GM12865 (cell line): ENCODE measurements at places on chromosomes 5 and 9.

GRCh38 chr5:123717139-123717538, 205.2 kb downstream of the CSNK1G3 start:
- no peak for DNase-seq

GRCh38 chr5:159737263-159737662, 179.0 kb upstream of the ADRA1B start:
- no peak for DNase-seq

DNA sequence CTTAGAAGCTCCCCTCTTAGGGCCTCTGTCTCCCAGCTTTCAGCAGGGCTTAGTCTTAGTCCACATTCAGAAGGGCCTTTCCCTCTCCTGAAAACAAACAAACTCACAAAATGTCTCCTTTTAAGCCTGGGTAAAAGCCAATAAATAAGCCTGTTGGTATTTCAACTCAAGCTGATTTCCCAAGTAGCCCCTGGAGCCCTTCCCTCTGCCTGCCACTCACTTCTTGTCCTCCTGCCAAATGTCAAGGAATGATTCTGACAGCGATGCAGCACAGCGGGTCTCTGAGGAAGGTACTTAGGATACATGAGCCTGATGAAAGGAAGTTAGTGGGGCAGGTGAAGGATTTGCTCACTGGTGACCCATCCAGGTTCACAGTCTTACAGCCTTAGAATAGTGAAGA, 210.5 kb downstream of the PJA2 start:
- no peak for DNase-seq

- peak; percentile 56 for DNase-seq
Observed at GRCh38 chr9:4366591-4367330, 66.9 kb upstream of the GLIS3 start.

- peak; percentile 62 for DNase-seq
Observed at GRCh38 chr5:181189363-181189961, 15.5 kb downstream of the TRIM7 start.

DNA sequence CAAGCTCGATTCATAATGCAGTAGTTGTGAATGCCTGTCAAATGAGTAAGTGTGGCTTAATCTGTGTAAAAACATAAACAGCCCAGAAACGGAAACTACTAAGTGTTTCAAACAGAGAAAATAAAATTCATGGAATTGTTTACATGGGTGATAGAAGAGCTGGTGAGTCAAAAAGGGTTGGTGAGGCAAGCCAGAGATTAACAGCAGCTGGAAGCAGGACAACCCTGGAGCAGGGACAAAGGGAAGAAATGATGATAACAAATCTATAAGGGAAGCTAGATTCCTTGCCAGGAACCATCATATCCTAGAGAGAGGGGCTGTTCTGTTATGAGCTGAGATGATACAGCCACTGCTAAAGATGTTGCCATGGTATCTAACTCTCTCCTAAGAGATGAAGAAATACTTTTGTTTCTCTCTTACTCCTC, 18.0 kb upstream of the PRR16 start:
- DNase-seq, result no peak

GRCh38 chr9:112241491-112241890, 66.4 kb upstream of the SUSD1 start:
- no peak for DNase-seq

DNA sequence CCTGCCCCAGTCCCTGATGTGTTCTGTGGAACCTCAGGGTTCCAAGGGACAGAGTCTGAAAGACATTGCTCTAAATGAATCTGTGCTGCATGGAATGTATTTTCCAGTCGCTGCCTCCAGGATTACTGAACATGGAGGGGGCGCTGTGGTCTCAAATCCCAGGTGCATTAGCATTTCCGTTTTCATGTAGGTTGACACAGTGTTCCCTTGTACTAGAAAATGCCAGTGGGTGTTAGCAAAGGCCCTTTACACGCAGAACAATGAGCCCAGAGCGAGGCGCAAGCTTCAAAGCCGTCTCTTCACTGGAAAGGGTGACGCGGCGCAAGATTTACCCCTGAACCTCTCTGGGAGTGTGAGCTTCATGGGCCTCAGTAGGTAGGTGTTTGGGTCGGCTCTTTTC, 308.3 kb downstream of the SLIT3 start:
- no peak for DNase-seq

GRCh38 chr5:161273410-161273809, 273.1 kb downstream of the GABRB2 start:
- DNase-seq, result no peak

- peak; percentile 60 for DNase-seq
Observed at GRCh38 chr5:43227655-43228054, 35.6 kb downstream of the NIM1K start.

- no peak for DNase-seq
Observed at GRCh38 chr5:171893290-171893886, 107.8 kb downstream of the SMIM23 start.
